ENCODE measurements at places on chromosomes 7 and 10. TPM values are rescaled to one million over a fixed set of nuclear protein-coding genes. Genes with fewer than 3 reads are reported as not detected.

SPAG6 gene
- total RNA-seq, result 0.36 TPM

NXPH1 gene
- not detected for total RNA-seq

ZFAND4 gene
- 15.0 TPM for total RNA-seq

CFAP69 gene
- total RNA-seq, result 11.4 TPM

EPHA1 gene
- total RNA-seq, result 0.45 TPM

AGBL3 gene
- total RNA-seq, result 2.5 TPM

SCART1 gene
- 7.3 TPM for total RNA-seq

CTAGE8 gene
- 1.2 TPM for total RNA-seq

CUBN gene
- 5.2 TPM for total RNA-seq

SPDYE9 gene
- total RNA-seq, result not detected

ACTL6B gene
- total RNA-seq, result not detected

DNA sequence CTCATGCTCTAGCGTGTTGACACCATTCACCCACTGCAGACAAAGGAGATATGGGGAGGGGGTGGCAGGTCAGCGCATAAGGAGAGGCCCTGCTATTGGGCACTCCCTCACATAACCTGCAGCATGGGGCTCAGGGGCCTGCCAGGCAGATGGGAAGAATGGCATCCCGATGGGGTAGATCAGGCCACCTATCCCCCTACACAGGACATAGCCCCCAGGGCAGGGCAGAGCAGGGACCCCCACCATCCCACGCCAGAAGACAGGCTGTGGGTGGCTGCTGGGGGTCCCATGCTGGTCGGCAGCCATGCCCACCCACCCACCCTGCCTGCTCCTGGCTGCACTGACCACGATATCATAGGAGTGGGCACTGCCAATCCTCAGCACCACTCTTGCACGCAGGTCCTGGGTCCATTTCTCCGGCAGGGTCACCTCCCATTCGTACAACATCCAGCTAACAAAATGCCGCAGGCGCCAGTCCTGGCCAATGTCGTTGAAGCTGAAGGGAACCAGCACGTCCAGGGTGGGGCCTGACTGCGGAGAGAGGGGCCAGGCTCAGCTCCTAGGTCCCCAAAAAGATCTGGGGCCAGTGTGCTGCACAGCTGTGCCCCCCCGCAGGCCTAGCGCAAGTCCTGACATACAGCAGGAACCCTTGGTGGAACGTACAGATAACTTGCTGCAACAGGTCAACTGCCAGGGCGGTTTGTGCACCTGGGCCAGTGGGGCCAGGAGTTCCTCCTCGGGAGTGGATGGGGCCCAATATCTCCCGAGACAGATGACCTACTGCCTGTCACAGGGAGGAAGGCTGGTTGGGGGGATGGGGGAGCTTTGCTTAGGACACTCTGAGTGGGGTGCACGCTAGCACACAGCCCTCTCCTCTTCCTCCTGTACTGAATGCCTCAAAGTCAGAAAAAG, 45.9 kb upstream of the ZNF479 start:
- no peak for DNase-seq

DNA sequence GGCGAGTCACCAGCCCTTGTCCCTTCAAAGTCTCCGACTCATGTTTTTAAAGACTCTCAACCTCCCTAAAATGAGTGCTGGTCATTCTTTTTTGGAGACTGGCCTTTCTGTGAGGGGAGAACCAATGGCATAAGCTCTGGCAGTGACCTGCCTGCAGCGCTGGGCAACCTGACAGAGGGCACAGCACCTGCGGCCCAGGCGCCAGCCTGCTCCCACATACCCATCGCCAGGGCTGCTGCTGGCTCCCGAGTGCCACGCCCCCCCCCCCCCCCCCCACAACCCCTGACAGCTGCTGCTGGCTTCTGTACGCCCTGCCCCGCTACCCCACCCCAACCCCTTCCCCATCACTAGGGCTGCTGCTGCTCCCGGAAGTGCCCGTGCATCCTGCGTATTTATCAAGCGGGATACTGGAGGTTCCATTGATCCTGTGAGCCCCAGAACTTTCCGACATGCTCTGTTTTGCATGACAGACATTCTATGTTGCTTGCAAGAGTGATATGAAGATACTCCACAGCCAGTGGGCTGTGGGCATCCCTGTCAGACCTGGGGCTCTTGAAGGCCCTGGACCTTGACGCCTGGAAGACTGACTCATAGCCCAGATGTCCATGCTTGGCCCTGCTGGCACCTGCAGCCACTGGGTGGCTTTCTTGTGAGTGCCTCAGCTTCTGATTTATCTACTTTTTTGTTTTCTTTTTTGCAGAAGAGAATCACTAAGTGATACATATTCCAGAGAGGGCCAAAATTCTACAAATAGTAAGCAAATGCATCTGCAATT, 243.9 kb downstream of the ZMYND11 start:
- peak; percentile 39 for DNase-seq

GRCh38 chr10:132666705-132667341, 119.1 kb downstream of the NKX6-2 start:
- DNase-seq, result no peak

- DNase-seq, result no peak
Observed at GRCh38 chr7:81846398-81846797, 76.6 kb upstream of the HGF start.

GRCh38 chr7:54987772-54988171, 31.0 kb upstream of the EGFR start:
- DNase-seq, result no peak

DNA sequence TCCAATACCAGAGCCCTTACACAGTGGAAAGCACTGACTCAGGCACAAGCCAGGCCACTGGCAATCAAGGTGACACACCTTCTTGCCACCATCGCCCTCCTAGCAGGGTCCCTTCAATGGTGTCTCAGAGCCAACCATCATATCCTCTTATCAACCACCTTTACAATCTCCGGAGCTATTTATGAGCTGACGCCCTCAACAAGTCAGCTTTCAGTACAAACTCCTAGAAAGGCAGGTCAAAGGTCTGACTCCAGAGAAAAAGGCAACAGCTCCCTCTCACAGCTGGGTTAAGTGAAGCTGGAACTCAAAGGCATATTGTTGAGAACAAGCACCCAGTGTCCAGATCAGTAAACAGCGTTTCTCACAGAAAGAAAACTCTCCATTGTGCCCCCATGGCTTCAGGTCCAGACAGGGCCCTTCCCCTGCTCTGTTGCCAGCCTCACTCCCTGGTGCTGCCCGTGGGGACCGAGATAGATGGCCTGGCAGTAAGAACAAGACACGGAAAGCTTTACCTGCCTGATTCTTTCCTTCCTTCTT, 2.4 kb downstream of the ZNF3 start:
- DNase-seq, result no peak

DNA sequence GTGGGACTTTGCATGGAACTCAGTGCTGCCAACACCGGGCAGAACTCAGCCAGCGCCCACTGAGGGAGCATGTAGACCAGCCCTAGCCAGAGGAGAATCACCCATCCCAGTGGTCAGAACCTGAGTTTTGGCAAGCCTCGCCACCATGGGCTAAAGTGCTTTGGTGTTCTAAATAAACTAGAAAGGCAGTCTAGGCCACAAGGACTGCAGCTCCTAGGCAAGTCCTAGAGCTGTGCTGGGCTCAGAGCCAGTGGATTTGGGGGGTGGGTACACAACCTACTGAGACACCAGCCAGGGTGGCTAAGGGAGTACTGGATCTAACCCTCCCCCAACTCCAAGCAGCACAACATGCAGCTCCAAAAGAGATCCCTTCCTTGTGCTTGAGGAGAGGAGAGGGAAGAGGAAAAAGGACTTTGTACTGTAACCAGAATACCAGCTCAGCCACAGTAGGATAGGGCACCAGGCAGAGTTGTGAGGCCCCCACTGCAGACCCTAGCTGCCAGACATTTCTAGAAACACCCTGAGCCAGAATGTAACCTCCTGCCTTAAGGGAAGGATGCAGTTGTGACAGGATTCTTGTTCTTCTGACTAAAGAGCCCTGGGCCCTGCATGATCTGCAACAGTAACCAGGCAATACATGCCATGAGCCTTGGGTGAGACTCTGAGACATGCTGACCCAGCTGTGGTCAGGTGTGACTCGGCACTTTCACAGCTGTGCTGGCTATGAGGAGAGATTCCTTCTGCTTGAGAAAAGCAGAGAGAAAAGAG, 24.4 kb downstream of the GSDME start:
- no peak for DNase-seq

GRCh38 chr10:128518000-128518399, 391.8 kb upstream of the MKI67 start:
- no peak for DNase-seq

- no peak for DNase-seq
Observed at GRCh38 chr10:91354166-91355075, 55.7 kb upstream of the HECTD2 start.

DNA sequence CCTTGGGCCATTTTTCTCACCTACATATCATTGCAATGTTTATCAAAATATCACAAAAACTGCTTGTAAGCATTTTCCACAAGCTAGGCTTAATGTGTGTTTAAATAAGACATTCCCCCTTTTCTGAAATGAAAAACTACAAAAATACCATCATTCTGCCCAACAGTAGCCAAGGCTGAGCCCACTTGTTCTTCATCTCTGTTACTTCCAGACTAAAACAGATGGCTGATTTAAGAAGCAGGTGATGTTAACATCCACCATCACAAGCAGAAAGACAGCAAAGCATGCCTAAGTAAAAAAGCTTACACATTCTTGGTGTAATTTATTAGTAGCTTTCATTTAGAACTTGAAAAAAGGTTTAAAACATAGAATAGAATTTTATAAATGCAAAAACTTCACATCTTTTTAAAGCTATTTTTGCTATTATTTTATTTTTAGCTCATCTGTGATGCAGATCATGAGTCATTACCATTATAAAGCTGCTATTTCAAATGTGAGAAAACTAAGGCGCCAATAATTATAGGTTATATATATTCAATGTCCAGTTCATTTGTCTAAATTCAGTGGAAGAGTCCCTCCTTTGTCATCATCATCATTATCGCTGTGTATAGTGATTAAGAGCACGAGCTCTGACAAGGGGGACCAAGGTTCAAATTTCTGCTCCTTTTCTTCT, 109.4 kb downstream of the RELN start:
- no peak for DNase-seq

- DNase-seq, result no peak
Observed at GRCh38 chr7:104790440-104790839, 223.6 kb upstream of the KMT2E start.

DNA sequence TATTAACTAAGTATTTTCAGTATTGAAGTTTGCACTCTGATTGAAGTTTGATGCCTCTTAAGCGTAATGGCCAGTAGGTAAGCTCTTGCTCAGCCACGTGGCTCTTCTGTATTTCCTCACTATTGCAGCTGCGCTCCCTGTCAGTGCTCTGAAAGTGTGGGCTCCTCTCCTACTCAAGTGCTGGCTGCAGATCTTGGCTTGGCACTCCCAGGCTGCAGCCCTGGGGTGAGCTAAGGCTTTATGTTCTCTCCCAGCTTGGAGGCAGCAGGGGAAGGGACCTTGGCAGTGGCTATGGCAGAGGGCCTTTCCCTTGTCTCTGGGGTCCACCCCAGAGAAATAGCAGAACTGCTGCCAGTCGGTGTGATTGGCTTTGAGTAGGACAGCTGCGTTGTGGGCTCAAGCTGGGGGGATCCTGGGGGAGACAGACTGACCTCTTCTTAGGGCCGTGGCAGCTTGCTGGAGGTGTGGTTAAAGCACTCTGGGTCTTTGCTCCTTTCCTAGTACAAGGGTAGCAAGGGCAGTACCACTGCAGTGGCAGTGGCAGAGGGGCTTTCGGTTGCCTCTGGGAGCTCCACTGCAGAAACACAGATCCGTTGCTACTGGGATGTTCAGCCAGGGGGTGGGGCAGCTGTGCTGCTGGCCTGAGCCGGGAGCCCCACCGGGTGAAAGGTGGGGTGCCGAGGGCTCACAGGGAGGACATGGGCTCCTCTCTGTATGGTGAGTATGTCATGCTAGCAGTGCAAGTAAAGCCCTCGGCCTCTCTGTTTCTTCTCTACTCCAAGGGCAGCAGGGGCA, 100.5 kb downstream of the GLCCI1 start:
- peak; percentile 36 for DNase-seq

- DNase-seq, result no peak
Observed at GRCh38 chr10:3438606-3439005, 266.0 kb upstream of the PITRM1 start.

DNA sequence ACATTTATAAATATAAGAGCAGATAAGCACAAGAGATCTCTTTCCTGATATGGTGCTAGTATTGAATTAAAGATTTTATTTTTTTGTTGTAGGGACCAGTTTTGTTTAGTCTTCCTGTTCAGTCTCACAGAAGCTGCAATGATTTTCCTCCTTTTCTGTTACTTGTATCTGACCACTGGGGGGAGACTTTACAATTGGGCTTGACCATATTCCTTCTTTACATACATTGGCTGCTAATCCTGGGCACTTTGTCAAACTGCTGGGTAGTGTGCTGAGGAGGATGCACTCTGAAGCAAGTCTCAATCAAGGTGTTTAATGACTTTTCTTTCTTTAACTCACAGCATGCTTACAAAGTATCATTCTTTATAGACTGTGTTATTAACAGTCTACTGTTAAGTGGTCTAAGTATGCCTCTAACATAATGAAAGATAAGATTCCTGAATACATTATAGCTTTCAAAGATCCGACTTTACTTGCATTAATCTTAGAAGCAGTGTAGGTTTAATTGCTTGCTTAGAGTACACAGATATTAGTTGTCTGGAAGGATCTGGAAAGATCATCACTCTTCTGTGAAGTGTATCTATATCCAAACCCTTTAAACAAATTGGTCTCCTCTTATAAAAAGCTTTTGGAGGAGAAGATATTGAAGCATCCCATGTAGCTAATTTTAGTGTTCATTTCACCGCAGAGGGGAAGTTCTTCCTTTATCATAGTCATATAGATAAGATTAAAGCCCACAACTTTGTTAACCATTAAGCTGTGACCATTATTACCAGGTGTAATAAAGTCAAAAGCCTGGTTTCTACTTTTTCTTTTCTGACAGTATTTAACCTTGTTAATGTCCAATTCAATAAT, 3.1 kb downstream of the PALS2 start:
- no peak for DNase-seq

DNA sequence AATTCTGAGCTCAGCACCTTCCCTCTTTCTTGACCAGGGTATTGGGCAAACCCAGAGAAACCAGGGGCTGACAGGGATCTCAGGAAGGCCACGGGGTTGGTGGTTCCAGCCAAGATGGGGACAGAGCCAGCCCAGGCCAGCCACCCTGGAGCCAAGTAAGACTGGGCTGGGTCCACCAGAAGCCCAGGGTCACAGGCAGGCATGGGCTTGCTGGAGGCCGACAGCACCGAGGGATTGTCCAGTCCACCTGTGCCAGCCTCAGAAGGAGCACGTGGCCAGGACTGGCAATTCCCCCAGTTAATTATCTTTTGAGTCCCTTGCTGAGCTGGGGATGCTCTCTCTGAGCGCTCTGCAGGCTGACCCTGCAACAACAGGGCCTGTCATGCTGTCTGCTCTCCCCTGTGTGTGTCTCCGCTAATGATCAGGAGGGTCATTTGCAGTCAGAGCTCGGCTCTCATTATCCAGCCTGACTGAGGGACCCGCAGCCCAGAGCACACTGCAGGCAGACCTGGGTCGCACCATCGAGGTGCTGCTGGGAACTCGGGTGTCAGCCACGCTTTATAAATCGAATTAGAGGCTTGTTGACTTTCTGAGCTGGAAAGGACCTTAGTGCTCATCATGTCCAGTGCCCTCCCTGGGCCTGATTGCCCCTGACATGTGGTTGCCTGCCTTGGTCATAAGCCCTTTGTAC, 69.5 kb upstream of the PPIF start:
- DNase-seq, result no peak

- no peak for DNase-seq
Observed at GRCh38 chr7:137007001-137007694, 138.7 kb downstream of the CHRM2 start.

All from aorta (tissue), 5 donors.